ENCODE measurements at places on chromosomes 7 and 10.

DNA sequence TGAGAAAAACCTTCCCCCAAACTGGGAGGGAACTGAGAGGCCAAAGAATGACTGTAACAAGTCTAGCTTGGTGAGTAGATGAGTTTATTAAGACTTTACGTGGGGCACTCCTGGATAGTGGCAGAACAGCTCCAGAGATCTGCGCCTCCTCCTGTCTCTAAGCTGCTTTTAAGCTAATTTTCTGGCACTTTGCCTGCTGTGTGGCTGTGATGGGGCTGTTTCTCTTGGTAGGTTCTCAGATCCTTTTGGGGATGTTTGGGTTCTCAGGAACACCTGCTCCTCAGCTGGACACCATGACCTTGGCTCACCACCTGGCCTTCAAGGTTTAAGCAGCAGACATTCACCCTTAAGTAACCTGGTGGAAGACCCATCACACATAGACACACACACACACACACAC is 68.3 kb downstream of the AKR1E2 start:
- no peak for DNase-seq

DNA sequence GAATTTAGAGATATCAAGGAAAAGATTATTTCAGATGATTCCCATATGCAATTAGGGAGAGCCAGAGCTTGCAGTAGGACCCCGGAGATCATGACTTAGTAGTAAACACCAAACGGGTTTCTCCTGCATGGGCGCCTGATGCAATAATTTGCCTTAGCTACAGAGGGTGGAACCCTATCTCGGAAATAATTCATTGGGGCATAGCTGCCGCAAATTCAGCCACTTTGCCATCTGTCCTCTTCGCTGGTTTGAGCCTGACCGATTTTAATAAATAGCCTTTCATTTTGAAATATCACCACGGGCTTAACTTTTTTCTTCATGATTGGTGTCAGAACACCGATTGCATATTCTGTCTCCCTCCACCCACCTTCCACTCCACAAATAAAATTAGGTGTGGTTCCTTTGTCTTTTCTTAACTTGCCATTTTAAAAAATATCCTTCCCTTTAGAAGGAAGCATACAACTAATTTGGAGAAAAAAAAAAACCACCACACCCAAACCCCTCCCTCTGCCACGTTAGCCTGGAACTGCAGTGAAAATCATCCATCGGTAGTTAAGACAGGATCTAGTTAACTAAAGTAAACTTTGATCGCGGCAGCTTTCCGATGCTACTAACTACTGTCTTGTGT is 1.4 kb downstream of the GARS1 start:
- peak; percentile 3 for DNase-seq

DNA sequence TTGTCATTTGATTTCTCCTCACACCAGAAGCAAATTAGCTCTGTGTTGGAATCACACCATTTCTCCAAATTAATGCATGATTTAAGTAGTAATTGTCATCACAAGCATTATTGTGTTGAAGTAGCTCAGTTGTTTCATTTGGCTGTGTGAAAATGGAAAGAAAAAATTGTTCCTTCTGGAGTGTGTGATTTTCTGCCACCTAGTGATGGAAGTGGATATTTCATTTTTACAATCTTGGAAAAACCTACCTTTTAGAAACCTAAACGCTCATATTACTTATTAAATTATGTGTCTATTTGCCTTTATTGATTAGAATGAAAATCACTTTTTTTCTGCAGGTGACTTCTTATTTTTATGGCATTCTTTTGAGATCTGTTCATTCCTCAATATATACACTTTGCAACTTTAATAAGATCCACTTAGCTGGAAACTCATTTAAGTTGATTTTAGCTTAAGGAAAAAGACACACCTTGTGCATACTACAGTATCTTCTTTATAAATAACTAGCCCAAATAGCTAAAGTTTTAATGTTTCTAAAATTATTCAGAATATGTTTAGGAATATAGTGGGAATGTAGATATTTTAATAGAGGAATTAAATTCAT is 50.0 kb downstream of the SRI start:
- DNase-seq = peak; percentile 25

DNA sequence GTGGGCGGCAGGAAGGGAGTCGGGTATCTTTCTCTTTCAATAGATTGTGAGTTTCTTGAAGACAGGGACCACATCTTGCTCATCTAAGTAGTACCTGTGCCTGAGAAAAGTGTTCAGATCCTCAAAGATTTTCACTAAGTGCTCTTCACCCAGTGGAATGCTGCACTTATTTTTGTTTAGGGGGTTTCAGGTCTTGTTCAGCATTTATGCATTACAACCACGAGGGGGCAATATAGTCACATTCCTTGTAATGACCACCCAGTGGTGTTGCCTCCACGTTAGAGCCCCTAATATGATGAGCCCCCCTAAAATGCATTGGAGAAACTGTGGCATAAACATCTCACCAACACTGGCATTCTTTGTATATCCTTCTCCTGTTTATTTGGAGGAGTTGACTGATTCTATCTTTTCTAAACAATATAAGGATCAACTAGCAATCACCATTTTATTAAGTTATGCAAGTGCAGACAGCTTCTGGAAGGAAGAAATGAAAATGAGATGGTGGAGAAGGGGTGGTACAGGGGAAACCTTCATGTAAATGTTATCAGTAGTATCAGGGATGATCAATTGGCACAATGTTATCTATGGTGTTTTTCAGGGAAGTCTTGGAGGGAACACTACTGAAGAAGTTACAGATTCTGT is 3.1 kb upstream of the PAPSS2 start:
- peak; percentile 64 for DNase-seq

- no peak for DNase-seq
These were observed 10.0 kb upstream of the MEST start for GRCh38 chr7:130481898-130482297.
